ENCODE measurements at places on chromosomes 12 and 14. TPM values are rescaled to one million over a fixed set of nuclear protein-coding genes. Genes with fewer than 3 reads are reported as not detected.

The OR4K14 gene
- not detected for total RNA-seq

The PTPN21 gene
- 0.08 TPM for total RNA-seq

The IL31 gene
- total RNA-seq: not detected

The KRT75 gene
- not detected for total RNA-seq

The GSC gene
- not detected for total RNA-seq

The SERPINA5 gene
- not detected for total RNA-seq

The GPR84 gene
- total RNA-seq: 0.32 TPM

DNA sequence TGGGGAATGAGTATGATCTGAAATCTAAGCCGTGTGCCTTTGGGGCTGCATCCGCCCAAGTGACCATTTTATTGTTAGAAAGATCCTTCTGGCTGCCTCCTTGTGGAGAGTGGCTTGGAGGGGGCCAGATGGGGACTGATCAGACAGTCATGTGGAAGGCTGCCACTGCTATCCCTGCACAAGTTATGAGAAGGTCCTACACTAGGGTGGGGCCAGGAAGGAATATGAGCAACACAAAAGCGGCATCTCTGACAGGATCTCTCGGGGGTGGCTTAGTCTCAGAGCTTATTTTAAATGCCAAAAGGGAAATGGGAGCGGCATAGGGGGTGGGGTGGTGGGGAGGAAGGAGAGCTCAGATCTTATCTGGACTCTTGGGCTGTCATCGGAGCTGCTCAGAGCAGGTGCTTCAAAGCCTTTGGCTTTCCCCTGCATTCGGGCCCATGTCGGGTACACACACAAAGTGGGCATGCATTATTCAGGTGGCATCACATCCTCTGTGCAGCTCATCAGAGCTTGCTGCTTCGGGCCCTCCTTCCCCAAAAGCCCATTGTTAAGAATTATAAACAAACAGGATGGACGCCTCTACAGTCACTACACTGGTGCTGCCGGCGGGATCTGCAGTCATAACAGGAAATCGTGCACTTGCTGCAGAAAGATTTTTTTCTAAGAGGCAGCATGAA lies 805.4 kb downstream of the VRK1 start:
- DNase-seq: peak; percentile 80
- H3K27me3 ChIP-seq: no peaks in the 10 kb centered on the region
- no peak overlapping the region for H3K4me3 ChIP-seq
- no peak overlapping the region for H3K27ac ChIP-seq
- H3K4me1 ChIP-seq: peaks cover 16% of the 10 kb centered on the region

DNA sequence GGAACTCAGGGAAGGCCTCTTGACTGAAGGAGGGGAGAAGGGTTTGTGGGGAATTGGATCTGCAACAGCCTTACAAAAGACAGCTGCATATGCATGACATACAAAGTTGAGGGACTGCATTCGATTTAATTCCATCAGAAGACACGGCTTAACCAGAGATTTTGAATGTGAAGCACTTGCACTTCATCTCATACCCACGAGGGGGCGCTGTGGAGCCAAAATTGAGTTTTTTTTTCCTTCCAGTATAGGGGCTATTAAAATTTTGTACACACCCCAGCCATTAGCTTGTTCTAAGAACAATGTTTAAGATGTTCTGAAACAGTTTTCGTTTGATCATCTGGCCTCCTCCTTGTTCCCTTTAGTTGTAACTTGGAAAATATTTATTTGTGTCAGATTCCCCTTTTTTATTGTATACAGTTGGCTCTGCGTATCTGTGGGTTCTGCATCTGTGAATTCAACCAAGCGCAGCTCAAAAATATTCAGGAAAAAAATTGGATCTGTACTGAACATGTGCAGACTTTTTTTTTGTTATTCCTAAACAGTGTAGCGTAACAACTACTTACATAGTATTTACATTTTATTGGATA lies 1.6 kb downstream of the SUDS3 start:
- peaks cover 38% of the 10 kb centered on the region for H3K4me1 ChIP-seq
- H3K27me3 ChIP-seq: no peaks in the 10 kb centered on the region
- H3K4me3 ChIP-seq: peak overlapping the region; percentile 97
- H3K36me3 ChIP-seq: peaks cover 12% of the 10 kb centered on the region

DNA sequence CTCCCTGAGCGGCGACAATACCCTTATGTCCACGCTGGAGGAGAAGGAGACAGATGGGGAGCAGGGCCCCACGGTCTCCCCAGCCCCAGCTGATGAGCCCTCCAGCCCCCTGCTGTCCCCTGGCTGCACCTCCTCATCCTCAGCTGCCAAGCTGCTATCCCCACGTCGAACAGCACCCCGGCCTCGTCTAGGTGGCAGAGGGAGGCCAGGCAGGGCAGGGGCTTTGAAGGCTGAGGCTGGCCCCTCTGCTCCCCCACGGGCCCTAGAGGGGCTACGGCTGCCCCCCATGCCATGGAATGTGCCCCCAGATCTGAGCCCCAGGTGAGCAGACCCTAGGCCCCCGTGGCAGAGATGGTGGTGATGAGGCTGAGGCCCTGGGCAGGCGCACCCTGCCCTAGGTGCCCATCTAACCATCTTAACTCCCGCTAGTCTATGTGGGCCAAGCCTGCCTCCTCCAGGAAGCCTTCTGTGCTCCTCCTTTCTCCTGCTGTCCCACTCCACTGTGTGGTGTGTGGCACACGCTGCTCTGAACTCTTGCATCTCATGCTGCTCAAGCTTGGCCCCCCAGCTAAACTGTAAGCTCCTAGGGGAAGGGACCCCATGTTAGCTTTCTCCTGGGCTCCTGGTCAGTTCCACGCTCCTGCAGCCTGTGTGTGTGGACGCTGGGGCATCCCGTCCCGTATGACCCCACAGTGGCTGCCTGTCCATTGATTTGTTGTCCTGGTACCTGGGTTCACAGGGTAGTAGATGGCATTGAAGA lies 12.1 kb downstream of the MCRS1 start:
- H3K4me1 ChIP-seq: peaks cover 17% of the 10 kb centered on the region
- no peak overlapping the region for H3K4me3 ChIP-seq
- H3K36me3 ChIP-seq: peaks cover 30% of the 10 kb centered on the region
- DNase-seq: no peak
- no peak overlapping the region for H3K27ac ChIP-seq
- H3K27me3 ChIP-seq: no peaks in the 10 kb centered on the region

- peaks cover 13% of the 10 kb centered on the region for H3K27me3 ChIP-seq
- H3K4me1 ChIP-seq: no peaks in the 10 kb centered on the region
- H3K4me3 ChIP-seq: no peak overlapping the region
- no peaks in the 10 kb centered on the region for H3K36me3 ChIP-seq
Observed at GRCh38 chr12:93632383-93632782, 44.8 kb upstream of the CRADD start.

- no peak for DNase-seq
- peak overlapping the region; percentile 96 for H3K27ac ChIP-seq
- no peaks in the 10 kb centered on the region for H3K27me3 ChIP-seq
- peaks cover 61% of the 10 kb centered on the region for H3K36me3 ChIP-seq
- peak overlapping the region; percentile 88 for H3K4me3 ChIP-seq
Observed at GRCh38 chr12:132986885-132987225, 688 bp downstream of the ZNF26 start.

DNA sequence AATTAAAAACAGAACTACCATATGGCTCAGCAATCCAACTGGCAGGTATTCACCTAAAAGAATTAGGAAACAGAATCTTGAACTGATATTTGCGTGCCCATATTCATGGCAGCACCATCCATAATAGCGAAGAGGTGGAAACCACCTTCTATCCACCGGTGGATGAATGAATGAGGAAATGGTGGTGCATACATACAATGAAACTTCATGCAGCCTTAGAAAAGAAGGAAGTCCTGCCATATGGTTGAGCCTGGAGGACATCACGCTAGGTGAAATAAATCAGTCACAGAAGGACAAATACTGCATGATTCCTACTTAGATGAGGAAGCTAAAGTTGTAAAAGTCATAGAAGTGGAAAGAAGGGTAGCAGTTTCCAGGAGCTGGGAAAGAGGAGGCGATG lies 6.6 kb downstream of the TCL1A start:
- H3K27ac ChIP-seq: no peak overlapping the region
- no peaks in the 10 kb centered on the region for H3K4me1 ChIP-seq
- no peak for DNase-seq
- peaks cover 15% of the 10 kb centered on the region for H3K27me3 ChIP-seq
- H3K4me3 ChIP-seq: no peak overlapping the region

- no peak overlapping the region for H3K4me3 ChIP-seq
- DNase-seq: no peak
- no peaks in the 10 kb centered on the region for H3K27me3 ChIP-seq
- H3K4me1 ChIP-seq: no peaks in the 10 kb centered on the region
Observed at GRCh38 chr12:65389436-65389835, 111.0 kb downstream of the MSRB3 start.

GRCh38 chr12:58034311-58034710 lies 92.9 kb downstream of the ATP23 start:
- H3K27me3 ChIP-seq: no peaks in the 10 kb centered on the region
- no peak for DNase-seq
- H3K4me3 ChIP-seq: no peak overlapping the region

DNA sequence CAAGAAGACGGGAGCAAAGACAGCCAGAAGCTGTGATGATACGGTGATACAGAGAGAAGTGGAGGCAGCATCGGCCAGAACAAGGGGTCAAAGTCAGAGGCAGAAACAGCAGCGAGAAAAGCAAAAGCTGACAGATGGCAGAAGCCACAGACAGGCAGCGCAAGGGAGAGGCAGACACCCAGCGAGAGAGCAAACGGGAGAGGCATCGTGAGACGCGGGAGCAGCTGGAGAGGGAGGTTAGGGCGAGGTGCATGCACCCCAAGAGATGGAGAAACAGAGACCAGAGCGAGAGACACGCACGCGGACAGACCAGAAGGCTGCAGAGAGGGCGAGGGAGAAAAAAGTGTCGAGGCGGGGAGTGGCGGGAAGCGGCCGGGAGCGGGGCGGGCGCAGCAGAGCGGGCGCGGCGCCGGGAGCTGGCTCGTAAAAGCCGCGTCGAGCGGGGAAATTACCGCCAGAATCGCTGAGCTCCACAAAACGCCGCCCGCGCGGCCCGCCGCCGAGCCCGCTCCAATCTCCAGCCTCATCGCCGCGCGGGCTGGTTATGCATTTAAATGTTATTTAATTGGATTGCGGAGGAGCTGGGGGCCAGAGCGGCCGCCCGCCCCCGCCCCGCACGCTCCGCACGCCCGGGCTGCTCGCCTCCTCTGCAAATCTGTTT lies 15.6 kb downstream of the SMUG1 start:
- H3K27ac ChIP-seq: no peak overlapping the region
- no peaks in the 10 kb centered on the region for H3K36me3 ChIP-seq
- H3K4me1 ChIP-seq: peaks cover 7% of the 10 kb centered on the region
- no peaks in the 10 kb centered on the region for H3K27me3 ChIP-seq
